ENCODE measurements at places on chromosomes 1 and 21.

DNA sequence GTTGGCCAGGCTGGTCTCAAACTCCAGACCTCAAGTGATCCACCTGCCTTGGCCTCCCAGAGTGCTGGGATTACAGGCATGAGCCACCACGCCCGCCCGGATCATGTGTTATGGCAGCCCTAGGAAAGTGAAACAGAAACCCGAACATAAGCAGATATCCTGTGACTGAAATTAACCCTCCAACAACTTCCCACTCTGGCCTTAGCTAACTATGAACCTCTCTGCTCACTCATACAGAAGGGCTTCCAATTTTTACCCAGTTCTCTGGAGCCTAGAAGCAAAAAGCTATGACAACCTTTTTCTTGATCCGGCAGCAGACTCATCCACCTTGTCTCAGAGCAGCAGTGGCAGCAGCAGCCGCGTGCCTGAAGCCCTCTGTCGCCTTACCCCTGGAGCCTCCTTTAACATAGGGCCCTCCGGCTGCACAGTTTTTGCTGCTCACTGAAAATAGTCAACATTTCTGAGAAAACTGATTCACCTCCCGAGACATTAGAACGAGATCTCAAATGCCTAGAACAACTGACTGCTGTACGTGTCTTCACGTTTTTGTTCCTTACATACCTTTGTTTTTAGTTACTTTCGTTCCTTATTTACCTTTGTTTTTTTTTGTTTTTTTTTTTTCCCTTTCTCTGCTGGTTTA, 9.3 kb downstream of the CBR1 start:
- peak overlapping the region; percentile 22 for H3K4me3 ChIP-seq
- no peaks in the 10 kb centered on the region for H3K4me1 ChIP-seq
- H3K36me3 ChIP-seq, result no peaks in the 10 kb centered on the region
- H3K27ac ChIP-seq, result no peak overlapping the region

DNA sequence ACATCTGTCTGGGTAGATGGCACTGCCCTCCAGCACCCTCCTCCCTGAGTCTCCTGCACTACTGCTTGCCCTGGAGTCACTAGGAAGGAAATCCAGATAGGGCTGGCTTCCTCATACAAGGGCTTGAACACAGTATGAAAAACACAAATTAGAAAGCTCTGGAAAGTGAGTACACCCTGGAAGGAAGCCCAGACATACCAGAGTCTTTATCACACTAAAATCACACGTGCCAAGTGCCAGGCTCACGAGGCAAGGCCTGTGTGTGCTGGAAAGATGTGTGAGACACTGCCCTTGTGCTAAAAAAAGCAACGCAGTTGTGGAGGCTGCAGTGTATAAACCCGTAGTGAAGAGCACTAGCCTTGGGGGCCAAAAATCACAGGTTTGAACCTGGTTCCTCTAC, 28.3 kb upstream of the S100A7 start:
- DNase-seq, result peak; percentile 93
- H3K4me1 ChIP-seq, result peaks cover 18% of the 10 kb centered on the region
- H3K4me3 ChIP-seq, result no peak overlapping the region
- H3K27ac ChIP-seq, result peak overlapping the region; percentile 48
- H3K27me3 ChIP-seq, result peaks cover 8% of the 10 kb centered on the region
- no peaks in the 10 kb centered on the region for H3K36me3 ChIP-seq

- peak; percentile 8 for DNase-seq
- H3K4me3 ChIP-seq, result no peak overlapping the region
- peaks cover 1% of the 10 kb centered on the region for H3K4me1 ChIP-seq
Measured at GRCh38 chr1:31476891-31477846, 64.2 kb downstream of the SERINC2 start.

GRCh38 chr1:155514582-155515187, 47.9 kb downstream of the ASH1L start:
- no peak overlapping the region for H3K27ac ChIP-seq
- no peaks in the 10 kb centered on the region for H3K36me3 ChIP-seq
- no peaks in the 10 kb centered on the region for H3K27me3 ChIP-seq
- H3K4me3 ChIP-seq, result no peak overlapping the region
- peaks cover 9% of the 10 kb centered on the region for H3K4me1 ChIP-seq
- DNase-seq, result no peak

Measured in GM23248 (cell line).